Progenitor cell of endocrine pancreas (in vitro differentiated cells): ENCODE measurements at places on chromosomes 3 and 15. TPM values are rescaled to one million over a fixed set of nuclear protein-coding genes. Genes with fewer than 3 reads are reported as not detected.

The NBEAL2 gene
- 292 and 320 TPM in 2 replicates for total RNA-seq

GRCh38 chr3:122661633-122662032 lies 19.0 kb upstream of the PARP14 start:
- peaks cover 14% of the 10 kb centered on the region for H3K27me3 ChIP-seq
- DNase-seq, result no peak
- peaks cover 3% of the 10 kb centered on the region for H3K36me3 ChIP-seq

DNA sequence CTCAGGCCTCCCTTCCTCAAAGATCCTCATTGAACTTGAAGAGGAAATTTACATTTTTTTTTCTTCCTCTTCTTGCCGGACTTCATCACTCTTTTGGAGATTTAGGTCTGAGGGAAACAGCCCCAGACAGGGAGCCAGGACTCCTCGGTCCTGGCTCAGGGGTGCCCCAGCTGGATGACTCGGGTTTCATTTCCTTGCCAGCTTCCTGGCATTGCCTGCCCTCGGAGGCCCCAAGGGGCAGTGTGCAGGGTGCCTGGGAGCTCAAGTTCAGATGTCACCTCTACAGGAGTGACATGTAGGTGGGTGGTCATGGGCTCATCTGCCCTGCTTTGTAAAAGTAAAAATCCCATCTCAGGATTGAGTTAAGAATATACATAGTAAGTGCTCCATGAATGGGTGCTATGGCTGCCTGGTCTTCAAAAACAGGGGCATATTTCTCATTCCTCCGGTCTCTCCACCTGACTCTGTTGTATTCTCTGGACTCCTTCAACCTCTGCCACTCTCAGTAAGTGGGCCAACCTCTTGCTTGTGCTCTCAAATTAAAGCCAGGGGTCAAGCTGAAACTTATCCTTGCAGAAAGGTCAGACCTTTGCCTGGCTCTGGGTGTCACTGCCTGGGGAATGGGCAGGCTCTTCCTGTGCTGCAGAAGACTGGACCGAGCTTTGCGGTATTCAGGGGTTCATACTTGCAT lies 51.8 kb downstream of the SMAD6 start:
- H3K4me1 ChIP-seq, result peaks cover 15% of the 10 kb centered on the region
- no peak overlapping the region for H3K4me3 ChIP-seq
- H3K36me3 ChIP-seq, result peaks cover 17% of the 10 kb centered on the region
- peak overlapping the region; percentile 70 for H3K27ac ChIP-seq
- DNase-seq, result no peak

DNA sequence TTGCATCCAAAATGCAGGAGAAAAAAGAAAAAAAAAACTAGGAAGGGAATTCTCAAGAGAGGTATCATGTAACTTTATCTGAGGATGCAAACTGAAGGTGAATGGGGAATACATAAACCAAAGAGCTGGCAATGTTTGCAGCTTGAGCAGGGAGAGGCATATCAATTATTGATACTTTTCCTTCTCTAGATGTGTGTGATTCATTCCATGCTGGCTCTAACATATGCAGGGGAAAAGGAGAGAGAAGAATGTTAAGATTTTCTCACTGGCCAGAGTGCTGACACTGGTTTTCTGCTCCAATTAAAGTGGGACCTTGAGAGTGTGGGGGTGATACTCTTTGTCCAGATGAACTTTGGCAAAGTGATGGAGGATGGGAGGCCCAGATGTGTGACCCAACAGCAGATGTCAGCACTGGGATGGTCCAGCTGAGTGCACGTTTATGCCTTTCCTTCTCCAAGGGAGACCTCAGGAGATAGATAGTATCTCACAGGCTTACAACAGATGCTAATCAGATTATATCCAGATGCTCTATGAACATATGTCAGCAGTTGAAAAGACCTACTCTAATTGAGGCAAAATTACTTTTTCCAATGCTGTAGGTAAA lies 50.0 kb upstream of the PSMD6 start:
- H3K4me3 ChIP-seq, result no peak overlapping the region
- peaks cover 2% of the 10 kb centered on the region for H3K27me3 ChIP-seq
- no peak overlapping the region for H3K27ac ChIP-seq
- H3K4me1 ChIP-seq, result no peaks in the 10 kb centered on the region
- no peaks in the 10 kb centered on the region for H3K36me3 ChIP-seq

DNA sequence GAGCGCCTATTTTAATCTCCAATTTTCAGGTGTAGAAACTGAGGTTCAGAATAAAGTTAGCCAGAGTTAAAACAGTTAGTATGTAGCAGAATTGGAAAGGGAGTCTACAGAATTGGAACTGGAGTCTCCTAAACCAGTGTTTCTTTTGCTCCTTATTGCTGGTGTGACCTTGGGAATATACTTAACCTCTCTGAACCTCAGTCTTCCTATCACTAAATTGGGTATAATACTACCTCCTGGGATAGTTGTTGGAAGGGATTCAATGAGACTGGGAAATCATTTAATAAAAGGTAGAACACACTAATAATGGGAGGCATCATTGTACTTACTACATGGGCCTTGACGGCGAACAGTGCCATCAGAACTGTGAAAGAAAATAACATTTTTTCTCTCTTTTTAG lies 55.1 kb downstream of the LPP start:
- no peak overlapping the region for H3K27ac ChIP-seq
- no peaks in the 10 kb centered on the region for H3K27me3 ChIP-seq
- no peak overlapping the region for H3K4me3 ChIP-seq

- H3K27ac ChIP-seq, result no peak overlapping the region
- H3K4me3 ChIP-seq, result no peak overlapping the region
- DNase-seq, result peak; percentile 33
Measured at GRCh38 chr15:89492111-89492641, 4.2 kb downstream of the RHCG start.

DNA sequence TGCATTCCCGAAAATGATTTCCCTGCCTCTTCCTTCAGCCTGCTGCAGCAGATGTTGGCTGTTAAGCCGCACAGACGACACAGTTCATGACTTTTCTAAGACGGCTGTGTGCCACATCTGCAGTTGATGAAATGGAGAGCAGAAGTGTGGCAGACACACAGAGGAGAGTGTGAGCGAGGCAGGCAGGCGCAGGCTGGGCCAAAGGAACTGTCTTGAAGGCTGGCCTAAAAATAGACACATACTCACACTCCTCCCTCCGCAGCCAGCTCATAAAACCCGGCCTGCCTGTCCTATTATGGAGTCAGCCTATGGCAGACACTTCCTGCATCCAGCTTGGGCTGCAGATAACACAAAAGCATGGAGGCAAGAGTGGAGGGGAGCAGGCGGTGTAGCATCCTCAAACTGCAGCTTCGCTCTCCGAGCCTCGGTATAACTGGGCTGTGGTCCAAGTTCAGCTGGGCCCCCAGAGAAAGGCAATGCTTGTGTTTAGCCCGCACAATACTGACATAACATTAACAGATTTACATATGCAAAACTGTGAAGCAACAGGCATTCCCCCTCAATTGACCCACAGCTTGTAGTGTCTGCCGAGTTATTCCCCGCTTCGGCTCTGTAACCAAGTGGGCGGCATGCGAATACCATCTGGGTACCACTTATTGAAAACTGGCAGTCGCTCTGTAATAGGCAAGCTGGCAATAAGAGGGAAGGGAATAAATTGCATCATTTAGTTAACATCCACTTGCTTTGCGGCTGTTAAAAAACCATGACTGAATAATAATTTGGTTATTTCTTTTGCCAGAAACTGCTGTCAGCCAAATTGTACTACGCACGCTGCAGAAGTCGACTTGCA lies 40.8 kb downstream of the FOXP1 start:
- H3K4me1 ChIP-seq, result peaks cover 24% of the 10 kb centered on the region
- peak overlapping the region; percentile 64 for H3K27ac ChIP-seq
- H3K27me3 ChIP-seq, result no peaks in the 10 kb centered on the region
- H3K36me3 ChIP-seq, result peaks cover 6% of the 10 kb centered on the region
- no peak overlapping the region for H3K4me3 ChIP-seq
